ENCODE measurements at places on chromosomes 3 and 15.
A peak's percentile ranks its signal among the peaks of the same experiment; 100 is the strongest.

DNA sequence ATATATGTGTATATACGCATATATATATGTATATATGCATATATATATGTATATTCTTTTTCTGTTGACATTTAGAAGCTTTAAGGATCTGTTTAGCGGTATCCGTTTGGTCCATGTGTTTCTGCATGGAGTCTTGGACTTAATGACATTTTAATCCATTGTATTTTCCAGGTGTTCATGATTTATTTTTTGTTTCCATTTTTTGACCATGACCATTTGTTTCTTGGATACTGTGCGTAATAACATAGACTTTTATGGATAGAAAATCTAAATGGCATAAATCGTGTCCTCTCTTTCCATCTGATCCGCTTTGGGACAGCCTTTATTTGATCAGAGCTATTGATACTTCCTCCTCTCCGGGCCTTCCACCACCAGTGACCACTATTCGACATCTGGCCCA is 19.5 kb downstream of the CRYBG3 start:
- DNase-seq: no peak

- DNase-seq: no peak
Observed at GRCh38 chr3:43043071-43043766, 62.7 kb downstream of the POMGNT2 start.

DNA sequence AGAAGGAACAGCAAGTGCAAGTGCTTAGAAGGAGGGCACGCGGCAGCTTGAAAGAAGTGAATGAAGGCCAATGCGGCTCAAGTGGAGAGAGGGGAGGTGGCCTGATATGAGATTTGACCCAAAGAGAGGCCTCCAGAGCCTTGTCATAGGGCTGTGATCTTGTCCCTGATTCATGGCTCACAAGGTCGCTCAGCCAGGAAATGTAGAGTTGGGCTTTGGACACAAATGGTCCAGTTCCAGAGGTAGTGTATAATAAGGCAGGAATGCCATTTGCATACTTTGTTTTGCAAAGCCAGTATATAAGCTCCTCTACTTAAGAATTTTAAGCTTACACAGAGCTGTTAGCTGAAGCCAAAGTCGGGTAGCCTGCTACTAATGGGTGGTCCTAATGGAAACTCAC is 33.7 kb downstream of the HGD start:
- DNase-seq: no peak

DNA sequence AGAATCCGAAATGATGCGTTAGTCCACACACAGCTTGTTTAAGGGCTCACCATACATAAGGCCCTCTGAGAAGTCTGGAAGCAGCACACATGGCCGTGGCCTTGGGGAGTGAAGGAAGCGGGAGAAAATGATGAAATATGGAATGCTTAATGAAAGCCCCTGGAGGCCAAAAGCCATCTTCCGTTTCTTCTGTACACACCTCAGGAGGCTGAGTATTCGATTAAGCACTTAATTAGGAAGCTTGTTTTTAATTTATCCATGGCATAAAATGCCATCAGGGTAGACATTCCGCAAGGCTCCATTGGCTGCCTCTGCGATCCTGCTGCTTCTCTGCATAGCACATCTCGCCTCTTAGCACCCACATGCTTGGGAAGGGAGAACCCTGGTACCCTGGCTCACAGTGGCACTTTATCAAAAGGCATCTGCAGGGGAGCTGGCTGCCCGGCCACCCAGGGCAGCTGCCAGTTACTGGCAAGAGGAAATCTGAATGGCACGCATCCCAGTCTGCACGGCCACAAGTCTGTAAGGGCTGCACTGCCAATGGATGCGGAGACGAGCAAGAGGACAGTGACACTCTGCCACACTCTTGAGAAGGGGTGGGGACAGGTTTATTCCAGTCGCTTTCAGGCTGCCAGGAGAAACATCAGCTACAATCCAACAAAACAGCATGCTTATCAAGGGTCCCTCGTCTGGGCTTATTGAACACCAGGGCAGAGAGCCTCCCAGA is 356.2 kb downstream of the OCA2 start:
- DNase-seq: no peak

GRCh38 chr3:184932777-184933176 is 120.8 kb downstream of the VPS8 start:
- no peak for DNase-seq

DNA sequence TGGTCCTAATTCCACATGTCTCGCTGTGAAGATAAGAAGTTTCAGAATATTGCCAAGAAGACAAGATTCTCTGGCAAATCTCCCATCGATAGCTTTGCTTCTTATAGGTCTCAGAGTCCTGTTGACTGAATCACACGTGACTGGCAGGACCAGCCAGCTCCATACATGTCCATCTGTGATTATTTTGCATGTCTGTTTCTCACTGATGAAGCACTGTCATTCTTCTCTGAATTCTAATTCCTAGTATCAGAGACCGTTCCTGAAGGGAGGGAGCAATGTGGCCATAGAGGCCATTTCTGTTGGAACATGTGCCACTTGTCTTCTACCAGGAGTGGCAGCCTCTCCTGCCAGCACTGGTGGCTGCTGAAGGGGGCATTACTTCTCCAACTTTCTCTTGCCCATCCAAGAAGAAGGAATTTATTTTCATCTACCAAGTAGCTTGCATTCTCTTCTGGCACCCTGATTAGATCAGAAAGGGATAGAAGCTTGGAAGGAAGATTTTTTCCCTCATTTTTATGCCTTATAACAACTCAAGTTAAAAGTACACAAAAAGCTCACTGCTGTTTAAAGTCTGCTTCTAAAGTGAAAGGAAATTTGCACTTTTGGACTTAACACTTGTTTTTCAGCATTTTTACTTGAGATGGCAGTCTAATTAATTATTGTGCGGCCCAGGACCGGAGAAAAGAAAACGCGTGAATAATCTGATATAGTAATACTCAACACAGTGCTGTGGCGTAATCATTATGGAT is 115.8 kb downstream of the IQCH start:
- DNase-seq: no peak

- DNase-seq: peak; percentile 30
Observed at GRCh38 chr3:89107461-89108290, at the start of gene EPHA3. EPHA3 (plus strand) TSS chr3:89107621; CDS start chr3:89107749, 128 bp downstream.

GRCh38 chr3:13066834-13067233 is 6.4 kb downstream of the IQSEC1 start:
- no peak for DNase-seq

- DNase-seq: no peak
Observed at GRCh38 chr3:87625876-87626275, 349.5 kb upstream of the POU1F1 start.

DNA sequence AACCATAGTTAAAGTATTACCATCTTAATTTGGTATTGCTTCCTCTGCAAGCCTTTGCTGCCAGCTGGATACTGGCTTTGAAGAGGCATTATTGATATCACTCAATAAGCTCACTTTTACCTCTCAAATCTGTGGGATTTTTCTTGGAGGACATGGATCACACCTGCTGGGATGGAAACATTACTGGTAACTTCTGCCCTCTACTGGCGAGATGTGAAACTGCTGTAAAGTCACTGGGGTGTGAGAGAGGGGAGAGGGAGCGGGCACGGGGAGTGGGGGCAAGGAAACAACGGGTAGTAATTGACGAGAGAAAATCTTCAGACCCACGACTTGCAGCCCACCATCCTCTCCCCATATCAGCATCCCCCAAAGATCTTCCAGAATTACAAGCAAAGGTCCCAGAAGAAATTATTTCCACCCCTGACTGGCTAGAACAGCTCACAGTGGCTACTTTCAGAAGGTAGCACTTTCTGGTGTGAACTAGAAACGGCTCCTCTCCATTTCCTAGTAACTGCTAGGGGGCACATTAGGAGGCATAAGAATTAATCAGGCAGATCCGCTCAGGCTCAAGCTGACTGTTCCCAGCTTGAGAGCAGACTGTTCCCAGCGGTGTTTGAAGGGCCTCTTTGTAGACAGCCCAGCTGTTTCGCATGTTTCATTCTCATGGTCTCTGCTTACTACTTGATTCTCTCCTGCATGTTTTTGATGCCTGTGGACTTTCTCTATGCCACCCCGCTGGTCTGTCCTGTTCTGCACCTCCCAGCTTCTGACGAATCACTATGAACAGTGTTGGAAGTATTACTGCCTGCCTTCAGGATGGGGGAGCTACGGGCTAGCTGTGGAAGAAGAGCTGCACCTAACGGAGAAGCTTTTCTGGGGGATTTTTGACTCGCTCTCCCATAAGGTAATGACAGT is 230.4 kb upstream of the CHRM5 start:
- DNase-seq: peak; percentile 22

- DNase-seq: no peak
Observed at GRCh38 chr3:47803480-47804025, 615 bp downstream of the DHX30 start.

GRCh38 chr3:62241279-62241678 is 132.1 kb downstream of the FEZF2 start:
- DNase-seq: no peak

DNA sequence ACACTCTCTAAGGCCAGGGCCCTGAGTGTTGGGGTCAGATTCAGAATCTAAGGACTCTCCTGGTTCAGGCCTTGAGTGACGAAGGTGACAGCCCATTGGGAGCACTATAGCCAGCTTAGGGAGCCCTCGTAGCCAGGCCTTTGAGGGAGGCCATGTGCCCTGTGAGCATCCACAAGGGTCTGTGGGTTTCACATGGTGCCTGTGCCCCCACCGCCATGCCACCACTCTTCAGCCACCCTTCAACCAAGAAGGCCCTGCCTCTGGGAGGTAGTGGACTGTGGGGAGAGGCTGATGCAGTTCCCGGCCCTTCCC is 37.5 kb downstream of the TSPAN3 start:
- DNase-seq: no peak

GRCh38 chr3:110101361-110101760 is 764.0 kb upstream of the DPPA4 start:
- no peak for DNase-seq

GRCh38 chr15:62165104-62165792 is at the start of gene C2CD4B:
C2CD4B (minus strand) TSS chr15:62165285; CDS start chr15:62164984, 301 bp downstream.
- no peak for DNase-seq

GRCh38 chr15:84761607-84762131 is 13.3 kb downstream of the ZNF592 start:
- DNase-seq: no peak

GRCh38 chr15:93562395-93563123 is 473.5 kb upstream of the RGMA start:
- DNase-seq: no peak

- no peak for DNase-seq
Observed at GRCh38 chr15:41511899-41512369, 1.7 kb downstream of the LTK start.

- DNase-seq: no peak
Observed at GRCh38 chr3:171388527-171388926, 71.7 kb downstream of the TNIK start.

DNA sequence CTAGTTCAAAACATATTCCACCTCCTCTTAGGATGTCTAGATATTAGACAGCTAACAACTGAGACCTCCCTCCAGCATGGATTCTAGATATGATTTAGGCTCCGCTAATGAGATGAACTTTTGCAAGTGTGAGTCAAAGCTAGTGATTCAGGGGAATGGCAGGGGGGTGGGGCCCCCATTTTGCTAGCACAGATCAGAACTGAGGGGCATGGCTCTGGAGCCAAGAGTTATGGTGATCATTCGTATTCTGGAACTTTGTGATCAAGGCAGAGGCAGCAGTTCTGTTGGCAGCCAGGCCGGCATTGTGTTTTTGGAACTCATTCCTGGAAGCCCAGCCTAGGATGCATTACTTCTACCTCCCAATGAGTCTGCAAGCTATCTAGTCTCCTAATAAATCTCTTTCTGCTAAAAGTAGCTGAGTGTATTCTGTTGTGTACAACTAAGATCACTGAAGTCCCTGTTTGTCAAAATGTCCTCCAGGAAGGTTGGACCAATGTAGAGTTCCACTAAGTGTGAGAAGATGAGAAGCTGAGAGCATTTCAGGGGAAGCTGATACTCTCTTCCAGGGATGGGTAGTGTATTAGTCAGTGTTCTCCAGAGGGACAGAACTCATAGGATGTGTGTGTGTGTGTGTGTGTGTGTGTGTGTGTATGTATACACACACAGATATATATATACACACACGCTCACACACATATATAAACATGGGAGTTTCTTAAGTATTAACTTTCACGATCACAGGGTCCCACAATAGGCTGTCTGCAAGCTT is 312.7 kb downstream of the TLE3 start:
- no peak for DNase-seq

DNA sequence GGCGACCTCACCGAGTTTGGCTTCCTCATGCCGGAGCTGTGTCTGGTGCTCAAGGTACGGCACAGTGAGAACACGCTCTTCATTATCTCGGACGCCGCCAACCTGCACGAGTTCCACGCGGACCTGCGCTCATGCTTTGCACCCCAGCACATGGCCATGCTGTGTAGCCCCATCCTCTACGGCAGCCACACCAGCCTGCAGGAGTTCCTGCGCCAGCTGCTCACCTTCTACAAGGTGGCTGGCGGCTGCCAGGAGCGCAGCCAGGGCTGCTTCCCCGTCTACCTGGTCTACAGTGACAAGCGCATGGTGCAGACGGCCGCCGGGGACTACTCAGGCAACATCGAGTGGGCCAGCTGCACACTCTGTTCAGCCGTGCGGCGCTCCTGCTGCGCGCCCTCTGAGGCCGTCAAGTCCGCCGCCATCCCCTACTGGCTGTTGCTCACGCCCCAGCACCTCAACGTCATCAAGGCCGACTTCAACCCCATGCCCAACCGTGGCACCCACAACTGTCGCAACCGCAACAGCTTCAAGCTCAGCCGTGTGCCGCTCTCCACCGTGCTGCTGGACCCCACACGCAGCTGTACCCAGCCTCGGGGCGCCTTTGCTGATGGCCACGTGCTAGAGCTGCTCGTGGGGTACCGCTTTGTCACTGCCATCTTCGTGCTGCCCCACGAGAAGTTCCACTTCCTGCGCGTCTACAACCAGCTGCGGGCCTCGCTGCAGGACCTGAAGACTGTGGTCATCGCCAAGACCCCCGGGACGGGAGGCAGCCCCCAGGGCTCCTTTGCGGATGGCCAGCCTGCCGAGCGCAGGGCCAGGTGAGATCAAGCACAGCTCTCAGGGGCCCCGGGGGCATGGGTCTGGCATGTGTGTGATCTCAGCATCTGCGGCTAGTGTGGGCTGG is 7.1 kb upstream of the STAB1 start:
- no peak for DNase-seq

DNA sequence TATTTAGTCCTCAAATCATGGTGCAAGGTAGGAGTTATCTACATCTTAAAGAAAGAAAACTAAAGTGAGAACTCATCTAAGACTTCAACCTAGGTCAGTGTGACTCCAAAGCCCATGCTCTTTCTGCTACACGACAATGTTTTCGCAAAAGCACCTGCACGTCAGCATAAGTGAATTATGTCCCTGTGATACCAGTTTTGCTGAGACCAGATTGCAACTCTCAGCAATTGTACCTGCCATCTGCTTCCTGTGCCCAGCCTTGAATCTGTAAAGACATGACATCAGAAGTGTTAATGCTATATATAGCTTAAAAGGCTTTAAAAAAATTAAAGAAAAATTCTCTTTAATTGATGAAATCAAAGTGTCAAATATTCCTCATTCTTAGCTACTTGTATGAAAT is 43.4 kb downstream of the RETNLB start:
- DNase-seq: no peak

DNA sequence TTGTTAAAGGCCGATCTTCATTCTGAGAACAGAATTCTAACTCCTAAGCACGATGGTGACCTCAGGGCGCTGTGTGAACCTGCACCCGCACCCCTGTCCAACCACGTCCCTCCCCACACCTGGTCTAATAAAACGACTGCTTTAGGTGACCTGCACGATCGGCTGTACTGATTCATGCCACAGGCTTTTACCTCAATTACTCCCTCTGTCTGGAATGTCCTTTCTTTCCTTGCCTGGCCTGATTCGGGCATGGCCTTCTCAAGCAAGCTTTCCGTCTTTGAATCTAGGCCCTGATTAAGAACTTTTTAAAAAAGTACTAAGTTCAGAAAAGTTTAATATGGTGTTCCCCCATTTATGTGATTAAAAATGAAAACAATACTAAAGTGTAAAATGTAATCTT is 842 bp upstream of the U2SURP start:
- no peak for DNase-seq
